ENCODE measurements at places on chromosomes 5 and 9. TPM values are rescaled to one million over a fixed set of nuclear protein-coding genes. Genes with fewer than 3 reads are reported as not detected.

Gene PCDHGA9
- polyA plus RNA-seq, result 0.36 TPM

Gene NOL6
- polyA plus RNA-seq, result 34.3 TPM

Gene SAXO1
- polyA plus RNA-seq, result not detected

Gene SLC4A9
- polyA plus RNA-seq, result not detected

Gene TAS2R1
- not detected for polyA plus RNA-seq

Gene CDH6
- polyA plus RNA-seq, result 0.30 TPM

Gene ZNF367
- polyA plus RNA-seq, result 3.3 TPM

Gene CBY3
- polyA plus RNA-seq, result not detected

Gene OR1Q1
- not detected for polyA plus RNA-seq

Gene SNCAIP
- 0.38 TPM for polyA plus RNA-seq

Gene AFAP1L1
- 10.8 TPM for polyA plus RNA-seq

DNA sequence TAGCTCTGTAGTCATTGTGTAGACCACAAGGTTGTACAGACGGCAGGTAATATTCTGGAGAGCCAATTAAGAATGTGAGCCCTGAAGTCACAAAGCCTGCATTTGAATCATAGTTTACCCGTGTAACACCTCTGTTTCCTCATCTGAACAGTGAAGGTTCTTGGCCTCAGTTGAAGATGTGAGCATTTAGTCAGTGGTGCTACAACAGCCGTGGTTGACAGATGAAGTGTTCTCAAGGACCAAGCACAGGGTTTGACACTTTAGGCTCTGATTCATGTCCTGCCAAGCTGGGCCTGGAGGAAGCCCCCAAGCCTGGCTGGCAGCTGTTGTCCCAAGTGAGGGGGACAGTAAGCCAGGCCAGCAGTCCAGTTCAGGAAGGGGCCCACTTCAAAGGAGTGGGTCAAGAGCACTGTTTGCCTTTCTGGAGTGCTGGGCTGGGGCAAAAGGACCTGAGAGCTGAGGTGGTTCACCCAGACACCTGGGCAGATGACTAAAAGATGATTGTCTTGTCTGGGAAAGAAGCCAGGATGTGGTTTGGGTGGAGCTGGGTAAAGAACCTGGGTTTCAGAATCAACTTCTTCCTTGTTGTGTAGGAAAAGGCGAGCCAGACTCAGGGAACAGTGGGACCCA lies 20.7 kb downstream of the FAXDC2 start:
- no peaks in the 10 kb centered on the region for H3K36me3 ChIP-seq
- H3K27ac ChIP-seq, result no peak overlapping the region
- DNase-seq, result no peak
- peaks cover 2% of the 10 kb centered on the region for H3K4me1 ChIP-seq

DNA sequence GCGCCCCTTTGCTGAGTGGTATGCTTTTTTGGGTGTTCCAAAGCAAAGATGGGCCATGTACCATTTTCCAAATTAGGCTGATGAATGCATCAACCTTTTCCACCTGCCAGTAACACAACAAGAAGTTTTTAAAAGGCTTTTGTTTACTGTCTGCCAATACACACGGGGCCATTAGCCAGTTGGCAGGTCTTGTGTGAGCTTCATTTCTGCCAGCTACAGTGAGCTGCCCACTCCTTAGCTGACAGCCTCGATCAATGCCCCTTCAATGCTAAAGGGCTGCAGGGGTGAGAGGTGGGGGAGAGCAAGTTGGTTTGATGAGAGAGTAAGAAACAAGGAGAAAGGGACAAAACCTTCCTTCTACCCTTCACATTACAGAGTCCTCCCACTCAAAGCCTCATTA lies 128.7 kb downstream of the C5orf15 start:
- H3K27ac ChIP-seq, result no peak overlapping the region
- H3K36me3 ChIP-seq, result no peaks in the 10 kb centered on the region
- no peaks in the 10 kb centered on the region for H3K4me1 ChIP-seq
- no peak overlapping the region for H3K4me3 ChIP-seq
- no peak for DNase-seq

- no peak for DNase-seq
- H3K4me1 ChIP-seq, result no peaks in the 10 kb centered on the region
- no peaks in the 10 kb centered on the region for H3K36me3 ChIP-seq
- H3K27me3 ChIP-seq, result no peaks in the 10 kb centered on the region
- no peak overlapping the region for H3K4me3 ChIP-seq
Observed at GRCh38 chr9:98428454-98428853, 173.0 kb upstream of the TBC1D2 start.

DNA sequence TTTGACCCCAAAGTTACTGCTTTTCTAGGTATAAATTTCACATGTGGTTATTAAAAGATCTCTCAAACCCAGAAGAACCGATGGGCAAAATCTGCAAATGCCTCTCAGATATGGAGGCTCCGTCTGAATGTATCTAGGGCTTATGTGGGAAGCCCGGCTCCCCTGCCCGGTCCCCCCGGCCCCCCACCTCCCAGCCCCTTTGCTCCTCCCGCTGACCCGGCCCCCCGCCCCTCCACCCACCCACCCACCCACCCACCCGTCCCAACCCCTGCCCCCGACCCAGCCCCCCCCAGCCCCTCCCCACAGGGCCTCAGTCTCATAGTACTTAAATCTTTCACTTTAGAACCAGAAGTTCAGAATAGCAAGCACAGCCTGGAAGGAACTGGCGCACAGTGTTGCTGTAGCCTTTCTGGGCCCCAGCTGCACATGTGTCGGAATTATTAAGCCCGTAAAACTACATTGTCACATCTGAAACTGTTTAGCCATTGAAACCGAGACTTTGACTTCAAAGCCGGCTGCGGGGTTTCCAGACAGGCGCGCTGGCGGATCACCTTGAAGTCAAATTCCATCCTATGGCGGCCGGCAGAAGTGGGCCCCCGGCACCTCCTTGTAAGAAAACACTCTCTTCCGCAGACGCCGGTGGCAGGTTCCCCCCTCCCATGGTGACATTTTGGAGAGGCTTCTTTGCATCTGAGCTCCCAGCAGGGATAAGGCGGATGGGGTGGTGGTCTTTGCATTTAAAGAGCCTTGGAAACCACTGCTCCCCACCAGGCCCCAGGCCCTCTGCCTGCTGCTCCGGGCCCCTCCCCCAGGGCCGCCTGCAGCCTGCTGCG lies 12.8 kb downstream of the NKD2 start:
- no peaks in the 10 kb centered on the region for H3K27me3 ChIP-seq
- H3K36me3 ChIP-seq, result no peaks in the 10 kb centered on the region
- H3K4me3 ChIP-seq, result no peak overlapping the region
- no peaks in the 10 kb centered on the region for H3K4me1 ChIP-seq

DNA sequence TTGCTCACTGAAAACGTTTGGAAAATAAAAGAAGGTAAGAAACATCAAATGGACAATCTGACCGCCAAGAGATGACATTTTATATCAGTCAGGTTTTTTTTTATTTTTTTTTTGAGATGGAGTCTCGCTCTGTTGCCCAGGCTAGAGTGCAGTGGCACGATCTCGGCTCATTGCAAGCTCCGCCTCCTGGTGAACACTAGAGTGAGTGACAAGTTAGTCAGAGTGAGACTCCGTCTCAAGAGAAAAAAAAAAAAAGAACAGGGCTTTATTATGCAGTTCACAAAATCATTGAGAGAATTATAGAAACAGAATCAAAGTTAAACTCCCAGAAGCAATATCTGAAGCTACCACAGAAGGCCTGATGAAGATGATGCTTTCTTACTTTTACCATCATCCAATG lies 70.1 kb downstream of the DTWD2 start:
- H3K4me3 ChIP-seq, result no peak overlapping the region
- no peak overlapping the region for H3K27ac ChIP-seq
- no peaks in the 10 kb centered on the region for H3K36me3 ChIP-seq

- no peak for DNase-seq
- H3K27me3 ChIP-seq, result peaks cover 2% of the 10 kb centered on the region
- no peak overlapping the region for H3K4me3 ChIP-seq
- H3K36me3 ChIP-seq, result no peaks in the 10 kb centered on the region
- H3K27ac ChIP-seq, result no peak overlapping the region
Observed at GRCh38 chr5:36054647-36055046, 12.0 kb downstream of the UGT3A2 start.

DNA sequence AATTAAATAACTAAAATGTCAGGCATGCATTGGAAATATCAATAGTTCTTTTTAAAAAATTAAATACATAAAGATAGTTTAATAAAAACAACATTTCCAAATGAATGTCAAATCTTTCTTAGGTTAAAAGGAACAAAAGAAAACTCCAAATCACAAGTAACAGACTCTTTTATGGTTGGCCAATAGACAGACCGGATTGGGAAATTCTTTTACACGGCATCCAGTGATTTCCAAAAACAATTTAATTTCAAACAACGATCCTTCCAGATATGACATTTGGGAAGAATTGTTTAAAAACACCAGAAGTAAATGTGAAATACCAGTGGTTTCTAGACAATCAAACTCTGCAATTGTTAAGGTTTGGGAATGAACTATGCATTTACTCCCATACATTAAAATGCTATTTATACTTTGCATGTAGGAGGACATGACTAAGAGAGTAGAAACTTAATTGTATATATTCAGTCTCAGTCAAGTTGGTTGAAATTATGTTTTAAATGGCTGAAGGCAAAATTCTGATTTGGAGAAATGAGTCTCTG lies 32.8 kb downstream of the ZNF474 start:
- no peaks in the 10 kb centered on the region for H3K36me3 ChIP-seq
- no peak overlapping the region for H3K27ac ChIP-seq
- no peaks in the 10 kb centered on the region for H3K27me3 ChIP-seq
- no peaks in the 10 kb centered on the region for H3K4me1 ChIP-seq
- H3K4me3 ChIP-seq, result no peak overlapping the region

- H3K27ac ChIP-seq, result no peak overlapping the region
- no peak overlapping the region for H3K4me3 ChIP-seq
- H3K27me3 ChIP-seq, result peaks cover 2% of the 10 kb centered on the region
Observed at GRCh38 chr5:64625678-64626077, 64.6 kb upstream of the SHISAL2B start.

- H3K27ac ChIP-seq, result no peak overlapping the region
- no peaks in the 10 kb centered on the region for H3K27me3 ChIP-seq
- H3K4me1 ChIP-seq, result no peaks in the 10 kb centered on the region
- peaks cover 92% of the 10 kb centered on the region for H3K36me3 ChIP-seq
- H3K4me3 ChIP-seq, result no peak overlapping the region
Observed at GRCh38 chr5:36202521-36202961, 39.2 kb downstream of the NADK2 start.

DNA sequence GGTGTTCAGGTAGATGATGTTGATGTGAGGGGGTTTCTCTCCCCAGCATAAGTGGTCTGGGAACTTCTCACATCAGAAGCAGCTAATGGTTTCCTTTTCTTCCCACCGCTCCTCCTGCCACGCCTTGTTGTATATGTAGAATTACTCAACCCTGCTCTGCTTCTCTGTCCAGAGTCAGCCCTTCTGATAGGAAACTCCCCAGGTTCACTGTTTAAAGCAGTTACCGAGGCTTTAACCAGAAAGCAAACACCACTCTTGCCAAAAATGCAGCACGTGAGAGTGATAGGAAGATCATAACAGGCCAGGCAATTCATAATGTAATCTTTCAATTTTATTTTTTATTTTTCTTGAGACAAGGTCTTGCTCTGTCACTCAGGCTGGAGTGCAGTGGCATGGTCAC lies 10.5 kb upstream of the TMEM252 start:
- H3K27ac ChIP-seq, result no peak overlapping the region
- no peak overlapping the region for H3K4me3 ChIP-seq
- no peak for DNase-seq
- no peaks in the 10 kb centered on the region for H3K27me3 ChIP-seq
- no peaks in the 10 kb centered on the region for H3K36me3 ChIP-seq

GRCh38 chr5:102855681-102856388 lies 100.7 kb downstream of the PAM start:
- no peaks in the 10 kb centered on the region for H3K4me1 ChIP-seq
- H3K27ac ChIP-seq, result no peak overlapping the region
- DNase-seq, result no peak
- H3K4me3 ChIP-seq, result no peak overlapping the region

DNA sequence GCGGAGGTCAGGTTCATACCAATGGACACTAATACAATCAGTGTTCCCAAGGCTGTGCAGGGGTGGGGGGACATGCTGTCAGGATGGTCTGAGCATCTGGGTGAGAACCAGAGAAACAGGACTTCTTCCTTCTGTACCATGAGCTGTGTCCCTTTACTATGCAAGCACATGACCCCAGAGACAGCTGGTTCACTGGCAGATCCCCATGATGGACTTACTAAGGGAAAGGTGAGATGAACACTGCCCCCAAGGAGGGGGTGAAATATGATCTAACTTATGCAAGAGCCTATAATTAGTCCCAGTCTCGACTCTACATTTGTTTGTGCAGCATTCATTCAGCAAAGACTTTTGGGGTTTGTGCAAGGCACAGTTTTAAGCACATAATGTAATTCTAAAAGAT lies 91.4 kb downstream of the LIFR start:
- H3K36me3 ChIP-seq, result peaks cover 12% of the 10 kb centered on the region
- H3K27ac ChIP-seq, result peak overlapping the region; percentile 98
- no peaks in the 10 kb centered on the region for H3K27me3 ChIP-seq
- DNase-seq, result peak; percentile 63
- no peak overlapping the region for H3K4me3 ChIP-seq
- H3K4me1 ChIP-seq, result peaks cover 69% of the 10 kb centered on the region

Data from psoas muscle (tissue), 8 donors.